RKO (cell line): ENCODE measurements at places on chromosomes 16 and 17.

GRCh38 chr16:81353895-81354294 lies 39.1 kb downstream of the GAN start:
- DNase-seq = no peak

DNA sequence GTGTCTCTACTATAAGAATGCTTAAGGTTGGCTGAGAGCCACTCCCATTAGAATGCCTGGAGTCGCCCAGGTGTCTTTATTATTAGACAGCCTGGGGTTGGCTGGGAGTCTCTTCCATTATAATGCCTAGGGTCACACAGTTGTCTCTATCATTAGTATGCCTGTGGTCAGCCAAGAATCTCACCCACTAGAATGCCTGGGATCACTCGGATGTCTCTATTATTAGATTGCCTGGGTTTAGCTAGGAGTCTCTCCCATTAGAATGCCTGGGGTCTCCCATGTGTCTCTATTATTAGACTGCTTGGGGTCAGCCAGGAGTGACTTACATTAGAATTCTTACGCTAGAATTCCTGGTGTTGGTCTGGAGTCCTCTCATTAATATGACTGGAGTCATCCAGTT lies 2255.3 kb downstream of the TP53TG3F start:
- no peak for DNase-seq

GRCh38 chr17:66720567-66720966 lies 114.3 kb upstream of the CACNG5 start:
- no peak for DNase-seq

DNA sequence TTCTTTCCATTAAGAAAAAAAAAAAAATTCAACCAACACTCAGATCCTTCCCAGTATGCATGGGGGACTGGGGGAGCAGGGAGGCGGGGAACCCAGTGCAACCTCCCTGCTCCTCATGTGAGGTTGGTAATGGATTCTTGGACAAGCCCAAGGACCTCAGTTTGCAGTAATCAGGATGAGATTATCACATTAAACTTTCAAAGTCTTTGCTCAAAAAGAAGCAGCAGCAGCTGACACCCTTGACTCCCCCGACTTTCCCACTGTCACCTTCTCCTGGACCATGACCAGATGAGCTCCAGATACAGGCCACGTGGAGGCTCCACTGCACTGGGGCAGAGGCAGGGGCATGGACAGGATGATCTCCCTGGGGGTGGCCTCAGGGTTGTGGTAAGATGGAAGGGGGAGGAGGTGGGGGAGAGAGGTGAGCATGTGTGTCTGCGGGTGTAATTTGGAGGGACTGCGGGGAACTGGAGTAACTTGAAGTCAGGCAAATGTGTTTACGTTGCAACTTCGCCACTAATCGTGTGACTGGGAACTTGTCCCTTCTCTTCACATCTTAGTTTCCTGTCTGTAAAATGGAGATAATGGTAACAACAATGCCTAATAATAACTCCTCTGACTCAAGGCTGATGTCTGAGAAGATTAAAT lies 19.8 kb downstream of the ZNF385C start:
- no peak for DNase-seq

DNA sequence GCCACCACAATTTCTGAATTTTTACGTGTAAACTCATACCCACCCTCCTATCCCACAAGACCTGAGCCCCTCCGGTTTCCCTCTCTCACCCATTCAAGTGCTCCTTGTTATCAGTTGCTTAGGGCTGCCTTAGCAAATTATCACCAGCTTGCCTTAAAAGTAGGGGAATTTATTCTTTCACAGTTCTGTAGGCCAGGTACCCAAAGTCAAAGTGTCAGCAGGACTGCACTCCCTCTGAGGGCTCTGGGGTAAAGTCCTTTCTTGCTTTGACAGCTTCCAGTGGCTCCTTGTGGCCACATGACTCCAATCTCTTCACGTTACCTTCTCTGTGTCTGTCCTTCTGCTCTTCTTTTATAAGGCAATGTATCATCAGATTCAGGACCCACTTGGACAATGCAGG lies 7.9 kb upstream of the TMEM220 start:
- no peak for DNase-seq

- DNase-seq = no peak
Measured at GRCh38 chr17:30961209-30962188, 9.3 kb upstream of the RNF135 start.

GRCh38 chr16:13931845-13932244 lies 11.9 kb downstream of the ERCC4 start:
- no peak for DNase-seq

GRCh38 chr17:77839698-77840512 lies 118.6 kb upstream of the TNRC6C start:
- no peak for DNase-seq

DNA sequence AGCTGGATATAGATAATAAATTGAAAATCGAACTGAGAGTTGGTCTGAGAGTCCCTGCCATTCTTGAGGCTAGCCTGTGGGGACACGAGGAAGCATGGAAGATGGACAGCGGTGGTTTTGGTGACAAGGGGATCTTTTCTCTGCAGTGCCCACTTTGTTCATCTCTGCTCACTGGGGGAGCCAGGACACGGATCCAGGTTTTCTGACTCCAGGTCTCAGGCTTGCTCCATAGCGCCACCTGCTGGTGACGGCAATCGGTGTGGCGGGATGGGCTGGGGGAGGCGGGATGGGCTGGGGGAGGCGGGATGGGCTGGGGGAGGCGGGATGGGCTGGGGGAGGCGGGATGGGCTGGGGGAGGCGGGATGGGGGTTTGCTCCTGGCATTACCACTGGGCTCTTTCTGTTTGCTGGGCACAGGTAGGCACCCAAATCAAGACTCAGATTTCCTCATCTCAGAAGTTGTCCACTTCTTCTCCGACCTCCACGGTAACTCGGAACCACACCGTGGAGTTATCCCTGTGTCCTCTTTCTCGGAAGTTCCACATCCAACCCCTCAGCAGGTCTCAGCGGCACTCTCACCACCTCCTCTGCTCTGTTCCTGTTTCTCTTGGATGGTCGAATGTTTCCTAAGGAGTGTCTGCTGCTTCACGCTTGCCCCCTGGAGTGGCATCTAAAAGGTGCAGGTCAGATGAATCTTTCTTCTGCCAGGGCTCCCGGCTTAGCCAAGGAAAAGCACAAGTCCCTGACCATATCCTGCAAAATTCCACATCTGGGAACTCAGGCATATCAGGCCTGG lies 142.4 kb downstream of the CYLD start:
- no peak for DNase-seq

DNA sequence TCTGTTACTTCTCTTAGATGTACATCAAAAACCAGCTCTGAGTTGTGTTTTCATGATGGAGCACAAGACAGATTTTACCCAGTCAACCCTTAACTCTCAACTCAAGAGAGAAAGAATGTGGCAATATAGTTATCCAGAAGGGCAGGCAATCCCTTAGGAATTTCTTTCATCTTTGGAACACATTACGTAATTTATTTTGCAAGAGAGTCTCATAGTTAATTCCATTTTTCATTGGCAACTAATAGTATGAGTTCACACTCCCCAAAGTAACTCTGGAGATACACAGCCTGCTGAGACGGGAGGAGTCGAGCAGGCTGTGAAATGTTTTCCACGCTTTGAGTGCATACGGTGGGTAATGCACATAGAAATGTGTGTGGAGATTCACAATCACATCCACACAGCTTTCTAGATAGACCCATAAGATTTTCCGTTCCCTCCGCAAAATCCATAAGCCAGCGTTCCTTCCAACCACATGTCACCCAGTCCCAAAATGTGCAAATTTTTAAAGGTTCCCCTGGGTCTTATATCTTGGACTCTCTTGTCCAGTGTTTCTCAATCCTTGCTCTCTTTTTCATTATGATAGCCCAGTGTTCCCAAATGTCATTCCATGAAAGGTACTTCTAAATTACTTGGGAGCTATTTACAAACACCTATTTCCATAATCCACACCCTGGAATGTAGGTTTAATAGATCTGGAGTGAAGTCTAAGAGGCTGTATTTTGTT lies 8.4 kb upstream of the CDRT4 start:
- DNase-seq = no peak

GRCh38 chr17:81000631-81001357 lies 9.2 kb downstream of the CHMP6 start:
- no peak for DNase-seq

- peak; percentile 91 for DNase-seq
Measured at GRCh38 chr17:82297280-82297713, 20.1 kb downstream of the CD7 start.

DNA sequence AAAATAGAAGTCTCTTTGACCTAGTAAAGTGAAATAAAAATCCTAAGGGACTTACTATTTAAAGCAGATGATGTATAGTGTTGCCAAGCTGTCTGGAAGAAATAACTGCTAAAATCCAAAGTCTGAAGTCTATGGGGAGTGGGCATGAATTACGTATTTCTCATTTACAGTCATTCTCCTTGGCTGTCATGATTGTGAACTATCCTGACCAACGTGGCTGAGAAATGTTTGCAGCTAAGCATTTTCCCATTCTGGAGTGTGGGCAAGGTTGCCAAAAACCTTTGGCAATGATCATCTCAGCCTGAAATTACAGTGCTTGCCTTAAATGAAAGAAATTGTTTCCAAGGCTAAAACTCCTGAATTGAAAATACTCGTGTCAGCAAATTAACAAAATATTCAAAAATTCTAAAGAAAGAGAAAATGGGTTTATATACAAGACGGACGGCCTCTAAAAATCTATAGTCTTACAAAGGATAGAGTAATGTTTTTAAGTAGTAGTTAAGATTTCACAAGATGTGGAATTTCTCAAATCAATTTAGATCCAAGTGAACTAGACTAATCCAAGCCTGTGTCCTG lies 77.0 kb downstream of the CACNG1 start:
- DNase-seq = no peak

DNA sequence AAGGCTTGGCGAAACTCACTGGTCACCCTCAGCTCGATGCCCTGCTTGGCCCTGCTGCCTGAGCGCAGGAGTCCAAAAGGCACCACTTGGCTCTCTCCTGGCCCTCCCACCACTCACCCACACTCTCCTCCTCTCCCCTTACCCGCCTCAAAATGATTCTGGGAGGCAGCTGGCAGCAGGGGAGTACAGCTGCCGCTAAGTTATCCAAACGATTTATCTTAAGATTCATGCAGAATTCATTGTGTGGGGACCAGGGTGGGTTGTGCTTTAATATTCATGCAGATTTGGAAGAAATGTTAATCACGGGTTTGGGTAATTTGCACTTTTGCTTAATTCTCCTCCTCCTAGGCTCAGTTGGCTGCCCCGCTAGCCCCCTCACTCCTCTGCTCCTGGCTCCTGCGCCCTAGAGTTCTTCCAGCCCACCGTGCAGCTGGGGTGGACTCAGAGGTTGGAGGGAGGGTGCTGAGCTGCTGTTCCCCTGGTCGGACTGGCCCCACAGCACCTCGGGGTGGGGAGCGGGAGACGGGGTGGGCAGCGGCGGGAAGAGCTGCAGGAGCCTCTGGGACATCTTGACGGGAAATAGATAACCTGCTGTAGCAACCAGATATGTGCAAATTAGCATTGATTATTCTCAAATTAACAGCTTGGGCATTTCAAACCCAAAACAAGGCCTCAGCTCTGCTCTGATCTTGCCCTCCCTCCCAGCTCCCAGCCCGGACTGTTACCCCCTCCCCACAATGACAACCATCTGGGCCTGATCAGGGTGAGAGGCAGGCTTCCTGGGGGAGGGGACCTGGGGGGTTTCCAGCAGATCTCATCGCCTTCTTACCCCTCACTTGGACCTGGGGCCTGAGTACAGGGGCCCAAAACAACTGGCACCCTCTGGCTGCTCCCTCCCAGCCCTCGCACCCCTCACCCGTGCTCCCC lies 122.6 kb upstream of the RPL38 start:
- no peak for DNase-seq

- no peak for DNase-seq
Measured at GRCh38 chr17:75824666-75825065, 19.5 kb downstream of the UNC13D start.

DNA sequence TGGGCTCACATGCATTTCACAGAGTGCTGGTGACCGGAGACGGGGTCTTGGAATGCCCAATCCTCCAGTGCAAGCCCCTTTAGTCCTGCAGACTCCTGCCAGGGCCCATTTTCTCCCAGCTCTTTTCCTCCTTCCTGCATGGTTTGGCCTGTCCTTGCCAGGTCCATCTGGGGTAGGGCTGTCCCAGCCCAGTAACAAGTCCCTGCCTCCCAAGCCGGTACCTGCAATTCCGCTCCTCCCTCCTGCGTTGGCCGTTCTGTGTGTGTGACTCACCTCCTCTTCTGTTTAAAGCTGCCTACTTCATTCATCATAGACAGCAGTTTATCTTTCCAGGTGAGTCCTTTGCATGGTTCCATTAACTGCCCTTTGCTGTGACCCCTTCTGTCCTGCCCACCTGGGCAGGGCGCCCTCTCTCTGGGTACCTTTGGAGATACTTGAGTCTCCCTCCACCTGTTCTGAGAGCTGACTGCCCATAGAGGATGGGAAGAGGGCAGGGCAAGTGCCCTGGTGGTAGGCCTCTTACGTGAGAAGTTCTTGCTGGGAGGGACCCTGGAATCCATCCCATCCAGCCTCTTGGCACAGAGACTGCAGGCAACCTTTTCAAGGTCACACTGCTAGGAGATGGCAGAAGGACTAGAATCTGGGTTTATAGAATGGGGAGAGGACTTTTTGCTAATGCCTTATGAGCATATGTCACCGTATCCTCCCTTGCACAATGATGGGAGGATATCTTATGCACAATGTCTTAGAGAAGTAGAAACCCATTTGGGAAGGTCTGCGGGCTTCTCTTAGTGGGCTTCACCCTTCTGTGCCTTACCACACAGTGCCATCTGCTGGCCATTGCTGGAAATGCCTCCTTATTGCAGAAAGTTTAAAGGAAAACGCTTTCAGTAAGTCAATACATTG lies 29.7 kb upstream of the LGALS9 start:
- DNase-seq = peak; percentile 61

DNA sequence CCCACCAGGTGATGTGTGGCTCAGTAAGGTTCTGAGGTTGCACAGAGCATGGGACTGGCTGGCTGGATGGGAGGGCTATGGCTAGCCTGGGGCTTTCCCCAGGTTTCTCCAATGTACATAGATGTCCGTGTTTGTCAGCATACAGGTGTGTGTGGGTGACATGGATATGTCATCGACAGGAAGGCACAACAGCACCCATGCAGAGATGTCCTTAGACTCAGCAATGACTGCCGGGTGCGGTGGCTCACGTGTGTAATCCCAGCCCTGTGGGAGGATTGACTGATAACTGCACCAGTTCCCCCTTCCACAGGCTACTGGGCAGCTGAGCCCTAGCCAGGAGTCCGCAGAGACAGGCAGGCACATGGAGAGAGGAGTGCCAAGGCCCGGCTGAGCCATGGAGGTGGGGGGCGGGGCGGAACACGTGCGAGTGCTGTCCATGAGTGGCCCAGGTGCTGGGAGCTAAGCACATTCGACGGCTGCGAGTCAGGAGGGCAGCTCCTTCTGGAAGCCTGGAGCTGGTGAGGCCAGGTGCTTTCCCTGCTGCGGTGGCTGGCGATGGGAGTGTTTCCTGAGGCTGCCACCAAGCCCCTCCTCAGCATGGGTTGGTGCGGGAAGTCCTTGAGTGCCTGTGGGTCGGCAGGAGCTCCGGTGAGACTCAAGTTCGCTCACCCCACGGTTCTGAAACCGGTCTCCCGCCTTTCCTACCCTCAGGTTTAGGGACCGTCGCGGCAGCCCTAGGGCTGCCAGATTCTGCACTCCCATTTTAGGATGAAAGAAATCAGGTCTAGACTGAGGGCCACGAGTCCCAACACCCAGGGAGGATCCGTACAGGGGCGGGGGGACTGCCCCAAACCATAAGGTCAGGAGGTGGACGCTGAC lies 858 bp upstream of the ASPSCR1 start:
- DNase-seq = peak; percentile 17
